Cortex of kidney (tissue), 1 donor: ENCODE measurements at places on chromosomes 13 and 19.

DNA sequence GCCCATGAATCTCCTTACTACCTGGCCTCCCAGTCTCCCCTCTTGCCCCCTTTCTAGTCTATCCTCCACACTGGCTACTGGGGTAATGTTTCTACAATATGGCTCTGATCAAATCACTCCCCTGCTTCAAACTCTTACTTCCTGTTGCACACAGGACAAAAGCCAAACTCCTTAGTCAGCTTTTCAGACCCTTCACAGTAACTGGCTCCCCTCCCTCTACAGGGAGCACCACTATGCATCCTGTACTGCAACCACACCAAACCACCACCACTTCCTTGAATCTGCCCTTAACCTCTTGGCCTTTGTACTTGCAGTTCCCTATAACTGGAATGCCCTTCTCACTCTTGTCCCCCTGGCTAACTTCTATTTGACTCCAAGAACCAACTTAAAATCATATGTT is 32.2 kb downstream of the DEDD2 start:
- DNase-seq, result no peak

GRCh38 chr19:46976845-46977320 is 42.8 kb upstream of the NPAS1 start:
- no peak for DNase-seq

DNA sequence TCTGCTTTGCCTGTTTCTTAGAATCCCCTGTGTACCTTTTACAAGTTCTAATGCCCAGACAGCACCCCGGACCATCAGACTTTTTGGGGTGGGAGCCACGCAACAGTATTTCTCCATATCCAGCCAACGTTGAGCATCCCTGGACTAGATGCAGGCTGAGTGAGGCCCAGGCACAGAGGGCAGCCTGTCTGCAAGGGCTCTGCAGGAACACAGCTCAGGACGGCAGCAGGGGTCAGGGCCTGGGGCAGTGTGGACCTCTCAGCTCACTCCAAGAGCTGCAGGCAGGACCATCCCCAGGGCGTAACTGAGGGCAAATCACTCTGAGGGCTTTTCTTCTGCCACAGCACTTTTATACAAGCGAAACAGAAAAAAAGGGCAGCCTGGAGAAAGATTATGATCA is 95.8 kb downstream of the DNAJC15 start:
- DNase-seq, result no peak

- DNase-seq, result no peak
Measured at GRCh38 chr13:69641773-69642172, 465.9 kb upstream of the ATXN8OS start.

DNA sequence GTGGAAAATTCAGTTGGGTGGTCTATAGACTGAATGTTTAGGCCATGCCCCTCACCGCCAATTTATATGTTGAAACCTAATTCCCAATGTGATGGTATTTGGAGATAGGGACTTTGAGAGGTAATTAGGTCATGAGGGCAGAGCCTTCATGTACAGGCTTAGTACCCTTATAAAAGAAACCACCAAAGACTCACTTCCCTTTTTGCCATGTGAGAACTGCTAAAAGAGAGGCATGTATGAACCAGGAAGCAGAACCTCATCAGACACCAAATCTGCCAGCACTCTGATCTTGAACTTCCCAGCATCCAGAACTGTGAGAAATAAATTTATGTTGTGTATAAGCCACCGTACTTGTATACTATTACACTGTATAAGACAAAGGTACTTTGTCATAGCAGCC is 40.6 kb downstream of the UQCRFS1 start:
- DNase-seq, result no peak

DNA sequence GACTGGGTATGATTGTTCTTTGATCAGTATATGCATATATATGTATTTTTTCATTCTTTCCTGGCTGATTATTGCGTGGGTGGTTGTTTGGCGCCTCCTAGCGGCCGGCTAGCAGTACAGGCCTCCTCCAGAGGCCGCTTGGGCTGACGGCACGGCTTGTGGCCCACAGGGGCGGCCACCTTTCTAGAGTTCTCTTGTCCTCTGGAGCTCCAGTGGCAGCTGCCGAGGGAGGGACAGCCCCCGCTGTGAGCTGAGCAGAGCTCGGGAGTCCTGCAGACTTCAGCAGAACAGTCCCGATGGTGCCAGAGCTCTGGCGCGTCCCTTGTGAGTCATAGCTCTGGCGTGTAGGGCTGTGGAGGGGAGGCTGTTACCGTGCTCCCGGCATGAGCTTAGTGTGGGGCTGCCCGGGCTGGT is 22.5 kb upstream of the ZNF429 start:
- DNase-seq, result no peak
